ENCODE measurements at places on chromosomes 7 and 10.
A peak's percentile ranks its signal among the peaks of the same experiment; 100 is the strongest.

GRCh38 chr10:125316436-125316835 is 156.1 kb upstream of the CTBP2 start:
- no peak for DNase-seq

- DNase-seq = no peak
Observed at GRCh38 chr10:131899695-131900349, 986 bp upstream of the PPP2R2D start.

GRCh38 chr7:151459726-151460473 is 20.0 kb upstream of the CRYGN start:
- DNase-seq = peak; percentile 93

GRCh38 chr7:94178230-94178629 is 174.1 kb upstream of the BET1 start:
- no peak for DNase-seq

Measured in spinal cord (tissue), 10 donors.